Activated naive CD4-positive, alpha-beta T cell (primary cell): ENCODE measurements at places on chromosomes 5 and 9.

DNA sequence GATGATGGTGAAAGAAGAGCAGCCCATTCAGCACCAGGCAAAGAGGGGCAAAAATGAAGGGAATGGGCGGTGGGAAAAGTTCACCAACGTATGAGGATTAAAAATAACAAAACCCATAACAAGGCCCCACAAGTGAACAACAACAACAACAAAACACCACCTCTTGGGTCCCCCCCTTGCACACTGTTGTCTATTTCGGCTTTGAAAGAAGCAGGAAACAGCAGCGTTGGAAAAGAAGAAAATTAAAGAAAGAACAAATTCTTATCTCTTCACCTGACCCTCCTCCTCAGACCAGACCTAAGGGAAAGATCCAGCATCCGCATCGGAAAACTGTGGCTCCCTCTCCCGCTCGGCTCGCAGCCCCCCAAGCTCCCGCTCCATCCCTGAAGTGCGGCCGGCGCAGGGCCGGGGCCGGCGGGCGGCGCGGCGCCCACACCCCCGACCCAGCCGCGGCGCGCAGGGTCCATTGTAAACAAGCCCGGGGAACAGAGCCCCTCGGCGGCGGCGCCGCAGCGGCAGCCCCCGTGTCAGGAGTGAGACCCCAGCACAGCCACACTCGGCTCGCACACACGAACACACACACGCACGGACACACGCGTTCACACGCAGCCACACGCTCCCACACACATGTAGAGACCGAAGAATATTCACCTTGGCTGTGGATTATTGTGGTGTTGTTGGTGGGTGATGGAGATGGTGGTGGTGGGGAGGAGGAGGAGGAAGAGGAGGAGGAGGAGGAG lies 535 bp downstream of the RFX3 start:
- no peak for DNase-seq

- DNase-seq = no peak
These were observed 38.5 kb upstream of the STX17 start for GRCh38 chr9:99867968-99868367.

- no peak for DNase-seq
These were observed 38.6 kb downstream of the NR4A3 start for GRCh38 chr9:99860266-99860665.

- DNase-seq = no peak
These were observed 69.3 kb downstream of the DAPK1 start for GRCh38 chr9:87567001-87567400.
